ENCODE measurements at places on chromosomes 16 and 17.
A peak's percentile ranks its signal among the peaks of the same experiment; 100 is the strongest.

DNA sequence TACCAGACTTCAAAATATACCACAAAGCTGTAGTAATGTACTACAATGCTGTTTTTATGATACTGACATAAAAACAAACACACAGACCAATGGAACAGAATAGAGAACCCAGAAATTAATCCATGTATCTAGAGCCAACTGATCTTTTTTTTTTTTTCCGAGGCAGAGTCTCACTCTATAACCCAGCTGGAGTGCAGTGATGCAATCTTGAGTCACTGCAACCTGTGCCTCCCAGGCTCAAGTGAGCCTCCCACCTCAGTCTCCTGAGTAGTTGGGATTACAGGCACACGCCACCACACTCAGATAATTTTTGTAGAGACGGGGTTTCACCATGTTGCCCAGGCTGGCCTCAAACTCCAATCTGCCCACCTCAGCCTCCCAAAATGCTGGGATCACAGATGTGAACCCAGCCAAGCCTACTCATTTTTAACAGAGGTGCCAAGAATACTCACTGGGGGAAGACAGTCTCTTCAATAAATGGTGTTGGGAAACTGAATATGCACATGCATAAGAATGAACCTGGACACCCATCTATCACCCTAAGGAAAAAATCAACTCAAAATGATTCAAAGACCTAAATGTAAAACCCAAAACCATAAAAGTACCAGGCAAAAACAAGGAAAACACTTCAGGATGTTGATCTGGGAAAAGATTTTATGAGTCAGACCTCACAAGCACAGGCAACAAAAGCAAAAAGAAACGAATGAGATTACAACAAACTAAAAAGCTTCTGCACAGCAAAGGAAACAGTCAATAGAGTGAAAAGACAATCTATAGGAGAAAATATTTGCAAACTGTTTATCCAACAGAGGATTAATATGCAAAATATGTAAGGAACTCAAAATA, 63.1 kb downstream of the STX8 start:
- no peak for DNase-seq

DNA sequence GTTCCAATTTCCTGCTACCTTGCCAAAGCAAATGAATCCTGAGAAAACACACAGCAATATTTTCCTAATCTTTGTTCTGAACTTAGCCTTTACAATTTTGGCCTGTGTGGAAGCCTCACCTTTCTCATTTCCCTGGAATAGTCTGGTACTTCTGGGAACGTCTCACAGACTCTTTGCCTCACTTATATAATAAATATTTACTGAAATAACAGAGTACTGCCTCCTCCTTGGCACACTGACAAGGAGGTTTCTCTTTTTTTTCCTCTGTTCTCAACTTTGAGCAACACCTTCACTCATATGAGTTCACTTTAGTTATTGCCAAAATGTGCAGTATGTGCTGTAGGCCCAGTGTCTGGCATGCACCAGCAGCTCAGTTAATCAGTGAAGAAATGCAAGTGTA, 37.3 kb downstream of the HSD17B2 start:
- DNase-seq: no peak

GRCh38 chr17:79804856-79805696, 8.2 kb upstream of the CBX8 start:
- DNase-seq: no peak

GRCh38 chr16:10590342-10590741, 9.9 kb upstream of the EMP2 start:
- DNase-seq: no peak

- peak; percentile 60 for DNase-seq
Measured at GRCh38 chr16:67562526-67562917, at the start of gene CTCF. CTCF (plus strand) TSS chr16:67562526; CDS start chr16:67610833, 48,307 bp downstream.

DNA sequence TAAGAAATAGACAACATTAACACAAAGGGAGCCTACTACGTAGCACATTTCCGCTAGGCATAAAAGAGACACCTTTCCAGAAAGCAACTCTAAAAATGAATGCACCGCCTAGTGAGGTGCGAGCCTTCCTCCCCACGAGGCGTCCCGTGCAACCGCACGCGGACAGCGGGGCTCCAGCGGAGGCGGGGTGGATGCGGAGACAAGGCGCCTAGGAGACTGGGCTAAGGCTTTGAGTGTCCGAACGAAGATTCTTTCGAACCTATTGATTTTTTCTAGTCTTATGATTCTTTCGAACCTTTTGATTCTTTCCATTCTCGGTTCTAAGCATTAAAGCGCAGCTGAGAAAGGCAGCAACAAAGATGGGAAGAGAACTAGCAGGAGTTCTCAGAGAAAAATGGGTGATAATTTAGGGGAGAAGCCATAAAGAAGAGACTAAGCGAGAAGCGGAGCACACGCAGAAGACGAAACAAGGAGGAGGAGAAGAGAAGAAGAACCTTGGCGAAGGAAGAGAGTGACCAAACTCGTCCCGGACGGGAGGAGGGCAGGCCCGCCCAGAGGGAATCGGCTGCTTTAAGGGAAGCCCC, 394 bp upstream of the CPD start:
- peak; percentile 41 for DNase-seq

DNA sequence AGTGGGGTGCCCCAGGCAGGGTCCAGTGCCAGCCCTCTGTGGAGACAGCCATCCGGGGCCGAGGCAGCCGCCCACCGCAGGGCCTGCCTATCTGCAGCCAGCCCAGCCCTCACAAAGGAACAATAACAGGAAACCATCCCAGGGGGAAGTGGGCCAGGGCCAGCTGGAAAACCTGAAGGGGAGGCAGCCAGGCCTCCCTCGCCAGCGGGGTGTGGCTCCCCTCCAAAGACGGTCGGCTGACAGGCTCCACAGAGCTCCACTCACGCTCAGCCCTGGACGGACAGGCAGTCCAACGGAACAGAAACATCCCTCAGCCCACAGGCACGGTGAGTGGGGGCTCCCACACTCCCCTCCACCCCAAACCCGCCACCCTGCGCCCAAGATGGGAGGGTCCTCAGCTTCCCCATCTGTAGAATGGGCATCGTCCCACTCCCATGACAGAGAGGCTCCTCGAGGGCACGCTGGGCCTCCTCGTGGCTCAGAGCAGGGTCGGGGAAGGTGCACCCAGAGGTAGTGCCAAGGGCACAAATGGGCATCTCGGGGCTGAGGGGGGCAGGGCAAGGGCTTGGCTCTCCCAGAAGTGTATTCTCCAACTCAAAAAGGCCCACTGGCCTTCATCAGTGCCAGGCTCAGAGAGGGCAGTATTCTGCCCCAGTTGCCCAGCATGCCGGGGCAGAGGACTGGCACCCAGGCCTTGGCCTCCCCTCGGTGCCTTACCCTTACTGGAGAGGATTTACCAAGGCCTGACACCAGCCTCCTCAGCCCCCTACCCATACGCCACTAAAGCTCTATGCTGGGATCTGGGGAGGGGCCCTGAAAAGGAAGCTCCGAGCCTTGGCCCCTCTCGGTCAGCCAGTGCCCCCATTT, at the start of gene CDH5:
Gene CDH5 (plus strand): TSS at position 259 of the 867 bp plus-strand sequence. CDS start 12,647 bp downstream, outside the sequence.
- DNase-seq: no peak

- DNase-seq: no peak
Measured at GRCh38 chr16:73251608-73252007, 203.7 kb upstream of the ZFHX3 start.

DNA sequence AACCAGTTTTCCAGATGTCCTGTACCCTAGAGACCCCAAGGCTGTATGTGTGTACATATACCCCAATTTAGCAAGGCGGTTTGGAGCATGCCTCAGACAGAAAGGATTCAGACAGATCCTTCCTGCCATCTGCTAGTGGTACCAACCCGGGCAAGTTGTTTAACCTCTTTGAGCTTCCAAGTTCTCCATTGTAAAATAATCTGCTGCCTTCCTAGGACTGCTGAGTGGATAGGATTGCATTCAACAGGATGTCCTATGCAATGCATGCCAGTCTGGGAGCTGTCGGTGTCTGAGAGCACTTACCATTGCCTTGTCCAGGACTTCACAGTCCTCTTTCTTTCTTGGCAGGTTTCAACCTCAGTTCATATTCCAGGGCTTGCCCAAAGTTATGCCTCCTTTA, 1.9 kb downstream of the CDH13 start:
- no peak for DNase-seq

DNA sequence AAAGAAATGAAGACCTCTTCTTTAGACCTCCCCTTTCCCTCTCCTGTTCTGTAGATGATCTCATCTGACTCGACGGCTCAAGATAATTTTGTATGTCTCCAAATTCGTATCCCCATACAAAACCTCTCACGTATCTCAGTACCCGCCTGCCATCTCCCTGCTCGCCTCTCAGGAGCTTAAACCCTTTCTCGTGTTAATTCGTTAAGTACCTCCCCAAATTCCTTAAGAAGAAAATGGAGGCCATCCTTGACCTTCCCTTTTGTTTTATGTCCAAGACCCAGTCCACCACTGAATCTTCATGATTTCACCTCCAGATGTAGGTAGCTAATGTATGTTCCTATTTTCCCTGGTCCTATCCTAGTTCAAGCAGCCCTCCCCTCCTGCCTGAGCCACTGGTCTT, 41.6 kb downstream of the OR3A1 start:
- no peak for DNase-seq

DNA sequence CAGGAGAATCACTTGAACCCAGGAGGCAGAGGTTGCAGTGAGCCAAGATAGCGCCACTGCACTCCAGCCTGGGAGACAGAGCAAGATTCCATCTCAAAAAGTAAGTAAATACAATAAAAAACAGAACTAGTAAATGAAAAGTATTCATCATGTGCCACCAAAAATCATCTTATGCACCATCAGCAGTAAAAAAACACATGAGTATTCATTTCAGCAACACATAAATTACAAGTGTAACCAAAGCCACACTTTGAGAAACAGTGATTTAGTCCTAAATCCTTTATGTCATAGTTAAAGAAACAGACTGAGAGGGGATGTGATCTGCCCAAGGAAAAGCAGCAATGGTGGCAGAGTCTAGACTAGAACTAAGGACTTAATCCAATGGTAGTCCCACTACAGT, 13.0 kb downstream of the DCUN1D3 start:
- no peak for DNase-seq

DNA sequence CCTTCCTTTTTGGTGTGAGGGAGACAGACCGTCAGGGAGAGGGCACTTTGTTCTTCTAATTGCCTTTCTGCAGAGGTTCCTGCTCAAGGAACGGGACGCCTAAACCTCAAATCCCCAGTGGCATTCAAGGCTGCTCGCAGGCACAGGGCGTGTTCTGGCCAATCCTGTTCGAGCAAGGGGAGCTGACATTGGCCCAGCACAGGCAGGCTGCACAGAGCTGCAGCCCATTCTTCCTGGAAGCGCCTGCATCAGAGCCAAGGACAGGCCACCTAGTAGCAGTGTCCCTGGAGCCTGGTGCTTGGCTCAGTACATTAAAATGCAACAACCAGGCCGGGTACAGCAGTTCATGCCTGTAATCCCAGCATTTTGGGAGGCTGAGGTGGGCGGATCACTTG, 72.2 kb upstream of the CREBBP start:
- no peak for DNase-seq

DNA sequence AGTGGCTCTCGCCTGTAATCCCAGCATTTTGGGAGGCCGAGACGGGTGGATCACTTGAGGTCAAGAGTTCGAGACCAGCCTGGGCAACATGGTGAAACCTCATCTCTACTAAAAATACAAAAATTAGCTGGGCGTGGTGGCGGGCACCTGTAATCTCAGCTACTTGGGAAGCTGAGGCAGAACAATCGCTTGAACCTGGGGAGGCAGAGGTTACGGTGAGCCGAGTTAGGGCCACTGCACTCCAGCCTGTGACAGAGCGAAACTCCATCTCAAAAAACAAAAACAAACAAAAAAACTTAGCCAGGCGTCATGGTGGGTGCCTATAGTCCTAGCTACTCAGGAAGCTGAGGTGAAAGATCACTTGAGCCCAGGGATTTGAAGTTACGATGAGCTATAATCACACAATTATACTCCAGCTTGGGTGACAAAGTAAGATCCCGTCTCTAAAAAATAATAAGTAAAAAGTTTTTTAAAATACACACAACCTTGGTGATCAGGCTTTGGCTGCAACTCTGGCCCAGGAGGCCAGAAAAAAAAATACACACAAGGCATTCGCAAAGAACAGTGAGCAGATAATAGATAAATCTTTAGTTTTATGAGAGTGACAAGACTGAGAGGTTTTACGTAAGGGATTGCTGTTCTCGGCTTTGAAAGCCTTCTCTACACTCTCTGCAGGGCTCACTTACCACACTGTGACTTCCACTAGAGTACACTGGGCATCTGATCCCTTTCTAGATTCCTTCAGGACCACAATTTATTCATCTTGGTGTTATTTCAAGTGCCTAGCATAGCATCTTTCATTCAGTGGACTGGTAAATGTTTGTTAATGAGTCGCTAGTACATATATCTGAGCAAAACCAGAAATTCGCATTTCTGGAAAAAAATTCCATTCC, 5.9 kb downstream of the GSPT1 start:
- no peak for DNase-seq

DNA sequence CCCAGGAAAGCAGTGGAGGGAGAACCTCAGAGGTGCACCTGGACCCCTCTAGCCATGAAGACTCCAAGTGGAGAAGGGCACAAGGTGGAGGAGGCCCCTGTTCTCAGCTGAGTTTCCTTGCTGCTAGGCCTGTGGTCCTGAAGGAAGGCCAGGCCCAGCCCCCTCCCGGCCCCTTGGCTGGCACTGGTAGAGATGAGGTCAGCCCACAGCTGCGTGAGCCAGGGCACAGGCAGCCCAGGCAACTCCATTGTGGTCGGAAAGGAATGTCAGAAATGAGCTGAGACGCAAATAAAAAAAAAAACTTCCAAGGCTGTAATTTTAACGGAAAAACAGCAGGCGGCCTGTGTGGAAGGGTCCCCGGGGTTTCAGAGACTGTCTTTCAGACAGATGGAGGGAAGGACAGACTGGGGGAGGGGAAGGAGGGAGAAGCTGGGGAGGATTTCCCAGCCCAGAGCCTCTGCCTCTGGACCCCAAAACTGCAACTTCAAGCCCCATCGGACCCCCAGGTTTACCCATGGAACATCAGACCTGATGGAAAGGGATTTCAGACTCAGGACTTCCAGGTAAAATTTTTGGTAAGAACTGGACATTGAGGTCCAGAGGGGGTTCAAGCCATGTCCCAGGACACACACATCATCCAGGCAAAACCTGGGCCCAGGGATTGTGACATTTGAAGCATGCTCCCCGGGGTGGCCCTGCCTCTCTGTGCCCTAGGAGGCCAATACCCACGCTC, 25.6 kb upstream of the MRPS23 start:
- DNase-seq: no peak

- no peak for DNase-seq
Measured at GRCh38 chr16:89335803-89336485, 118.4 kb downstream of the ZNF778 start.

GRCh38 chr17:32927724-32928585, at the start of gene TMEM98:
TMEM98 (plus strand) TSS chr17:32928153; CDS start chr17:32931529, 3,376 bp downstream.
- DNase-seq: no peak

DNA sequence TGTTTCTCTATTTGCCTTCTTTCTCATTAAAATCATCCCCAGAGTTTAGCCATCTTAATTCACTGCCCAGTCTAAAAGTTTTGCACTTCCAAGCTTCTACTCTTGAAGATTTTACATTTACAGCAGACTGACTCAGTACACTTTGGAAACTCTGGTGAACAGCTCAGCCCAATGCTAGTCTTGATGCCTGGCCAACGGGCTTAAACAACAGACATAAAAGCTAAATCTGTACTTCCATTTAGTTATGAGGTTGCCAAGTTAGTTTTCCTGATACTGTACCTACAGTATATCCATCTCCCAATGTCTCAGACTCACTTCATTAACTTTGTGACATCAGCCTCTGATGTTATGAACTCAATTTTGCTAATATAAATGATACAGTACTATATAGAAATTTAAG, 891.8 kb upstream of the SOX9 start:
- DNase-seq: no peak

GRCh38 chr16:51201604-51202003, 50.5 kb upstream of the SALL1 start:
- DNase-seq: no peak

GRCh38 chr16:1713331-1713730, 7.3 kb downstream of the MAPK8IP3 start:
- DNase-seq: no peak

- DNase-seq: no peak
Measured at GRCh38 chr17:3035256-3035967, 28.0 kb downstream of the OR1D5 start.

All from stimulated activated CD4-positive, alpha-beta T cell treated with anti-CD3 and anti-CD28 coated beads, Interleukin-12 subunit alpha, Interleukin-12 subunit beta, amount 100 ng/mL, for 48 hours (primary cell).